ENCODE measurements at places on chromosomes 13 and 19.

GRCh38 chr13:47133011-47133445, 236.2 kb upstream of the HTR2A start:
- no peak for DNase-seq

DNA sequence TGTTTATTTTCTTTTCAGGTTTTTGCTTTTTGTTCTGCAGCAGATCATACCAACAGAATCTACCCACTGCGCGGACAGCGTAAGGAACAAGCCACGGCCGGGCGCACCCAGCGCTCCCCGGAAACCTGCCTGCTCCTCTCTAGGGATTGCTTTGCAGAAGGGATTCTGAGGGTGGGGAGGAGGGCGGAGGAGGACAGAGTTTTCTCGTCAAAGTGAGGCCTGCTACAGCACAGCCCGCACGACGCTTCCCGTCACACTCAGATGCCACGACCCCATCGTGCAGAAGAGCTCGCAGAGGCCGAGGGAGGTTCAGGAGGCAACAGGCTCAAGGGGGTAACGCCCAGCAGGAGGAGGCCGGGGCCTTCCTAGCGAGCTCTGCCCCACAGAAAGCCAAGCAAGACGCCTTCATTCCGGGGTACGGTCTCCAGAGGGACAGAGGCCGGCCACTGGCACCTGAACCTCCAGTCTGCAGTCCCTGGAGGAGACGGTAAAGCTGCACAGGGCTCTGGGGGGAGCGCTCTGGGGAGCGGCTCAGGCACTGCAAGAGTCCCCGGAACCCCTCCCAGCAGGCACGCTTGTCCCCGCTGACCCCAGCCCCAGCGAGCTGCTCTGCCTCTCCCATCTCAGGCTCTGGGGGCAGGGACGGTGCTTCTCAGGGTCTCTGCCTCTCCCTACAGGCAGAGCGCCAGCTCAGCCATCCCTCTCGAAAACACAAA, 6.9 kb downstream of the REXO1 start:
- no peak for DNase-seq

DNA sequence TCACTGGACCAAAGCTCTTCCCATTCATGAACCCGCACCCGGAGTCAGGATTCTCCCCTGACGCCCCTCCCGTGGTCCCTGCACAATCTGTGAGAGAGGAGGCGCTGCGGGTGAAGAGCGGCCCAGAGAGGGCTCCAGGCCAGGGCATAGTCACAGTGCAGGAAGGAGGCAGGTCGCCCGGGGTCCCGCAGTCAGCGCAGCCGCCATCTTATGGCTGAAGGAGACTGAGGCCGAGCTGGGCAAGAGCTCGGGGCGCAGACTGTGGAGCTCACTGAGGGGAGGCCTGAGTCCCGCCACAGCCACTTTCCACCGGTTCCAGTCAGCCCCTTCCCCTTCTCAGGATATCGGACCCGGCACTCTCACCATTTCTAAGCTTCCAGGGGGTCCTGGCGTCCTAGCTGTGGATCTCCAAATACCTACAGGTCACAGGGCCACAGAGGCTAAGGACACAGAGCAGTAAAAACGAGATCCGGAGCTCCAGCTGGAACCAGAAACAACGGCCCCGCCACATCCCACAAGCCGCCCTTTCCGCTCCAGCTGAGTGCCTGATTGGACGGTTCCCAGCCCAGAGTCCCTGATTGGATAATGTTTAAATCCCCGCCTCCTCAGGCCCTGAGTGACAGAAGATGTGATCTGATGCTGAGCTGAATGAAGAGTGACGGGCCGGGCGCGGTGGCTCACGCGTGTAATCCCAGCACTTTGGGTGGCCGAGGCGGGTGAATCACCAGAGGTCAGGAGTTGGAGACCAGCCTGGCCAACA, at the start of gene ZNF99:
TSS of gene ZNF99 (minus strand) at position 501 of the 760 bp plus-strand sequence. CDS start at position 366, 135 bp downstream.
- no peak for DNase-seq

DNA sequence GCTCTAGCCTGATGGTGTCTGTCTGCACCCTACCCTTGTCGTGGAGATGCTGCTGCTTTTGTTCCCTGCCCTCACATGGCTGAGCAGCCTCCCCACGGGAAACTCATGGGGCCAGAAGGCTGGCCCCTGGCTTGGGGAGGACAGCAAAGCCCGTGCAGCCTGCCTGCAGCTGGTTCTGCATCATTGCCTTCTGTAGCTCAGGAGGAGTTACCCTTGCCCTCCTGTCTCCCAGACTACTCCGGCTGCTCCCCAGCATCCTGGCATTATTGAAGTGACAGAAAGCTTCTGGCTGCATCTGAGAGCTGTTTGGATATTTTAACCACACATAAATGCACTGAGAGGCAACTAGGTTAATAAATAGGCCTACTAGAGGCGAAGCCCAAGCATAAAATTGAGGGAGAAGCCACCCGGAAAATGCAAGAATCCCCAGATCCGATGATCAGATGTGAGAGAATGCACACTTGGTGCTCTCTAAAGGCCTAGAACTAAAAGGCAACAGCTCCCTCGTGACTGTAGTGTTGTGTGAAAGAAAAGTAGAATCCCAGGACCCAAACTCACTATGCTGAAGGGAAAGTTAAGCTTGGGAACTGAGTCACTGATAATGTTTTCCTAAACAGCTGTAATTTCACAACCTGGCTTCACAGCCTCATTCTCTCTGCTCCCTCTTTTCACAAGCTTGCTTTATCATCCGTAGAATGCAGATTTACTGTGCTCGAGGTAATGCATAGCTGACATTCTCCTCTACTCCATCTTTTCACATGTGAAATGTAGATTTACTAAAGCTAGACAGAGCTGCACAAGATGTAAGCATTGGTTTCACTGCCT, 110.8 kb downstream of the TNFRSF19 start:
- DNase-seq = no peak

DNA sequence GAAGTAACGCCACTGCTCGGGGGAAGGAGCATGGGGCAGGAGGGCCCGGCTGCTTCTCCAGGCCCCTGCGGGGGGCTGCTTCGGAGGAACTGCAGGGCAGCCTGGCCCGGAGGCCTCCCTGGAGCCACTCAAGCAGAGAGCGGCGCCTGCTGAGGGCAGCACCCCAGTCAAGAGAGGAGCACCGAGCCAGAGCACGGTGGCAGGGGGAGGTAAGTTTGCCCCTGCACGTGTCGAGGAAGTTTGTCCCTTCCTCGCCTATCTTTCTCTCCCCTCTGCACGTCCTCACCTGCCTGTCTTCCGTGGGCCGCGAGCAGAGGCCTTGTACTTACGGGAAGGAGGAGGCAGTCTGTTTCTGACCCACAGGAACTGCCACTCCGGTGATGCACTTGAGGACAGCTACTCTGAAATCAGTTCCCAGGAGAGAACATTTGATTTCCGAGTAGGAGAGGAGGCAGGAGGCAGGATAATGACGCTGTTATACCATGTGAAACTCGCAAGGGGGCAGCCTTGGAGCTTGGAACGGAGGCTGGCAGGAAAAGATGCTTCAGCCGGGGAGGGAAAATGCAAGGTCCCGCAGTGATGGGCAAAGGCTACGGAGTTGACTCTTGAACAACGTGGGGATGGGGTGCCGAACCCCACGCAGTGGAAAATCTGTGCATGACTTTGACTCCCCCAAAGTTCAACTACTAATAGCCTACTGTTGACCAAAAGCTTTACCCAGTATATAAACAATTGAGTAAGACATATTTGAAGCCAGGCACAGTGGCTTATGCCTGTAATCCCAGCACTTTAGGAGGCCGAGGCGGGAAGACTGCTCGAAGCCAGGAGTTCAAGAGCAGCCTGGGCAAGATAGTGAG, 5.0 kb downstream of the FFAR1 start:
- DNase-seq = peak; percentile 63

GRCh38 chr13:84655677-84656076, 773.4 kb upstream of the SLITRK1 start:
- DNase-seq = no peak

DNA sequence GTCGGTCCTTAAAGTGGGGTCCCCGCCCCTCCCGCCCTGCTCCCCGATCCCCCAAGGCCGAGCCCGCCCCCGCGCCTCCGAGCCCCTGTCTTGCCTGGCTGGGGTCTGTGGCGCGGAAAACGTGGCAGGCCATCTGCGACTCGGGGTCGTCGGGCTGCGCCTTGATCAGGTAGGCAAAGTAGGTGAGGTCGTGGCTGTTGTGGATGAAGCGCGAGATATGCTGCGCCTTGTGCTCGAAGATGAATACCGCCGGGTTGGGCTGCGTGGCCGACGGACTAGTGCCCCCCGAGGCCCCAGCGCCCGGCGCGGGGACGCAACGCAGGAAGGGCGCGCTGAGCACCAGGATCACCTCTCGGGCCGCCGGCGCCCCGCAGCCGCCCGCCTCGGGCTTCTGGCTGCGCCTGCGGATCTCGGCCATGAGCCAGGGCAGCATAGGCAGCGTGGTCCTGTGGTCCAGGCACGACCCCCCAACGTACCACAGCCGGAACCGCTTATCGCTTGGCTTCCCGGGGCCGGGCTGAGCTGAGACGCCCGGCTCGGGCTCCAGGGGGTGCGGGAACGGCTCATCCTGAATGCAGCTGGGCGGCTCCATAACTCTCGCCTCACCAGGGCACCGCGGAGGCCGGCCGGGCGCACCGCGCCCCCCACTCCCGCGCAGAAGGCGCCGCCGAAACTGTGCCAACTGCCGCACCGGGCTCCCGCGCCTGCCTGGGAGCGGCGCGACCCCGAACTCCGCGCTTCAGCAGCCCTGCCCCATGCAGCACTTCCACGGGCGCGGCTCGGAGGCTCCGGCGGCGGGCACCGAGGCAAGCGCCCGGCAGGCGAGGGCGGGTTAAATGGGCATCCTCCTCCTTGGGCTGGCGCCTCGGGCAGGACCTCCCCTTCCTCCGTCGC, 546 bp downstream of the TBC1D4 start:
- DNase-seq = no peak

DNA sequence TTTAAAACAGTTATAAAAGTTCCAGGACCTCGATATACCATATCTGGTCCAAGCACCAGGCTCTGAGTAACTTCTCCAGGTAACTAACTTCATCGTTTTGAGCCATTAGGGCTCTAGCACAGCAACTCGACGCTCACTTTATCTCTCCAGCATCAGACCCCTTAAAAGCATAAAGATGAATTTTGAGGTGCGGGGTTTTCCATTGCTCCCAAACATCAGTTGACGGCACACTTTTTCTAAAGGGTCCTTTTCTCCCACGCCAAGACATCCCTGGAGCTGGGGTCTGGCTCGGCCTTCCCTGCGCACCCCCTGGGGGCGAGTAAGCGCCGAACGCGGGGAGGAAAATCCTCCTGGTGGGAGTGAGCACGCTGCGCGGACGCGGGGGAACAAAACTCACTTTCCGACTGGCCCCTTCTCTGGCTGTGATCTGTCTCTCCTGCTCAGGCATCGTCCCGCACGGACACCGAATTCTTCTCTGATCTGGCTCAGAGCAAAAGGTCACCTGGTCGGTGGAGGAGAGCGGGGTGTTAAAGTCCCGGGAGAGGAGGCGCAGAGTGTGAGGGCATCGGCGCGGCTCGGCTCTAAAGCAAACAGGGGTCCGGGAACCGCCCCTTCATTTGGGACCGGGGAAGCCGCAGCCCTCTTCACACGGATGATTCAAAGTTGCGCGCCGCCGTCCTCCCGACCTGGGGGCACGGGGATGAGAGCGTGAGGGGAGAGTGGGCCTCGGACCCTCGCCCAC, at the start of gene ATP7B:
TSS of gene ATP7B (minus strand) at position 561 of the 742 bp plus-strand sequence. CDS start at position 448, 113 bp downstream.
- no peak for DNase-seq

- no peak for DNase-seq
These were observed 1416.6 kb upstream of the MIR17HG start for GRCh38 chr13:89930861-89931260.

DNA sequence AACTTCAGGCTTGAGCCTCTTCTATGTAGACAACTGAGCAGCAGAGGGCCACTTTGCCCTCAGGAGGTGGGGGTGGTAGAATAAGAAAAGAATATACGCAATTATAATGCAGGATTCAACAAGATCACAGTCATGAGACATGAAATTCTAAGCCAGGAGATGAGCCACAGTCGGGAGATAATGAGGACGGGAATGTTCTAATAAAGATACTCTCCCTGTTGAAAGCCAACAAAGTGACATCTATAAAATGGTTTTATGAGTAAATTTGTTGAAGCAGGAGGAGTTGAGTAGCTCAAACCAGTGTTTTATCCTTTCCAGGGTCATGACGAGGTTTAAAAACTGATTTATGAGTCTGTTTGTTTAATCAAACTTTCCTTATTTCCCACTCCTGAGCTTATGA, 152.0 kb upstream of the SERP2 start:
- no peak for DNase-seq

GRCh38 chr13:30395192-30396158, 26.8 kb upstream of the UBE2L5 start:
- DNase-seq = peak; percentile 35

DNA sequence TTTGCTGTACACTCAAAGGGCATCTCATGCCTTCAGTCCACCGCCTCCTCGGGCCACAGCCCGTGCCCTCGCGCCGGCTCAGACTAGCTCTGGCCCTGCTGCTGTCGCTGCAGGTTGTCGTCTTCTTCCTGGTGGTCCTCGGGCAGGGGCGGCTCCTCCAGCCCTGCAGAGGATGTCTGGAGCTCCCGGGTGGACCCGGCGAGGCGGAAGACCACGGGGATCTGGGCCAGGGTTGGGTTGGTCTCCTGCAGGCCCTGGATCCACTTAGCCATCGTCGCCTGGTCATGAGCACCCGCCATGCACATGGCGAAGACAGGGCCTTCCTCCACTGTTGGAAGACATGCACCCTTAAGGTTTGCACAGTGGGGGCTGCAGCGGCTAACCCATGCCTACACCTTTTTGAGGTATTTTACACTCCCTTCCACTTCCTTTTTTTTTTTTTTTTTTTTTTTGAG, 489 bp upstream of the ZNF653 start:
- no peak for DNase-seq

DNA sequence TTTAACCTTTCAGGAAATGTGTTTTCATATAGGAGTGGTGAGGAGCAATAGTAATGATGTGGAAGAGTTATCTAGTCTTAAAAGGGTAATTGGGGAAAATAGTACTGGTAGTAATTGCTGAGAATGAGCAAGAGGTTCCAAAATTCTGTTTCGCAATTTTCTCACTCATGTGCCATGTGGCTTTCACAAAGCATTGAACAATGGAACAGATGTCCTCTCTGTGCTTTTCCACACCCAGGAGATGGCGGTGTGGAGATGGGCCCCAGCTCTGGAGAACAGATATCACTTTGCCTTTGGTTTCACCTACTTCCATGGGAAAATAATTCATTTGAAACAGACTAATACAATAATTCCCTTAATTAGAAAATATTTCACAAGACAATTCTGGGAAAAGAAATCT, 170.0 kb upstream of the SLC10A2 start:
- DNase-seq = no peak

- DNase-seq = no peak
These were observed 4.8 kb downstream of the PNKP start for GRCh38 chr19:49862391-49863253.

DNA sequence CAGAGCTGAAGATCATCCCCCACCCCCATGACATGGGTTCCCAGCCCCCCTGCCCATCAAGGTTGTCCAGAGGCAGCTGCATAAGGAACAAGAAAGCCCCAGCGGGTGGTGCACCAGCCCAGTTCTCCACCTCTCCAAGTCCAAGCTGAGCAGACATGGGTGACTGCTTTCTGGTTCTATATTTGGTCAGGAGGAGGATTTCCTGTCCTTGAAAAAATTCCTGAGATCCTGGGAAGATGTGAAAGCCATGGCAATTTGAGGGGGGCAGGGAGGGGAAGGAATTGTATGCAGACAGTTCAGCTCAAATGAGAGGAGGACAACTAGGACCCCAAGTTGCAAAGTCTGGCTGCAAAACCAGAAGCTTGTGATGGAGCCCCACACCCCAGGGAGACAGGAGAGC, 55.4 kb upstream of the ADGRE5 start:
- no peak for DNase-seq

GRCh38 chr13:46489586-46490023, 63.4 kb upstream of the LRCH1 start:
- peak; percentile 55 for DNase-seq
